Heart right ventricle (tissue), 16 donors: ENCODE measurements at places on chromosomes 3 and 15. TPM values are rescaled to one million over a fixed set of nuclear protein-coding genes. Genes with fewer than 3 reads are reported as not detected.

DNA sequence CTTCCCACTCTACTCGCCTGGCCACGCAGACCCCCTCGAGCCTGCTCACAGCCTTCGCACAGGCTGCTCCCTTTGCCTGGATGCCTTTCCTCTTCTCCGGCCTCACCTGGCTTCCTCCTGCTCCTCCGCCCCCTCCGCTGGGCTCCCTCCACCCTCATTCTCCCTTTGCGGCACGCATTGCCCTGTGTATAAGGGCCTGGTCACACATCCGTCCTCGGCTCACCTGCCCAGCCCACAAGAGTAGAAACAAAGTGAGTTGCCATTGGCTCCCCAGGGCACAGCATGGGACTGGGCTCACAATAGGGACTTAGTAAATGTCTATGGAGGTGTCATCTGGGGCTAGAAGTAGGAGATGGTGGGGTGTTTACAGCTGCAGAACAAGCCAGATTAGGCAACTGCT lies 4.2 kb downstream of the PLXND1 start:
- no peak for DNase-seq

DNA sequence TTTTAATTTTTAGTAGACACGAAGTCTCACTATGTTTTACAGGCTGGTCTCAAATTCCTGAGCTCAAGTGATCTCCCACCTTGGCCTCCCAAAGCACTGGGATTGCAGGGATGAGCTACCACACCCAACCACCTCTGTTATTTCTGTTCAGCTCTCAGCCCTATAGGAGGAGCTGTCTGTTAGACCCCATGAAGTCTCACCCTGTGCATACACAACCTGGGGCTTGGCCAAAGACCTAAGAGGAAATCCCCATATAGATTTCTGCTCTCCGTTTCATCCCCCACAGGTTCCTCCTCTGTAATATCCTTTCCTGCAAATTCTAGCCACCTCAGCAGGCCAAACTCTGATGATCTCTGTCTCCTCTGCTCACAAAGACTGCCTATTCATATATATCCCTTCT lies 56.6 kb upstream of the CTDSPL2 start:
- DNase-seq, result no peak

GOLGA6L4 gene
- 1.8 TPM for total RNA-seq

GCSAM gene
- not detected for total RNA-seq

DNA sequence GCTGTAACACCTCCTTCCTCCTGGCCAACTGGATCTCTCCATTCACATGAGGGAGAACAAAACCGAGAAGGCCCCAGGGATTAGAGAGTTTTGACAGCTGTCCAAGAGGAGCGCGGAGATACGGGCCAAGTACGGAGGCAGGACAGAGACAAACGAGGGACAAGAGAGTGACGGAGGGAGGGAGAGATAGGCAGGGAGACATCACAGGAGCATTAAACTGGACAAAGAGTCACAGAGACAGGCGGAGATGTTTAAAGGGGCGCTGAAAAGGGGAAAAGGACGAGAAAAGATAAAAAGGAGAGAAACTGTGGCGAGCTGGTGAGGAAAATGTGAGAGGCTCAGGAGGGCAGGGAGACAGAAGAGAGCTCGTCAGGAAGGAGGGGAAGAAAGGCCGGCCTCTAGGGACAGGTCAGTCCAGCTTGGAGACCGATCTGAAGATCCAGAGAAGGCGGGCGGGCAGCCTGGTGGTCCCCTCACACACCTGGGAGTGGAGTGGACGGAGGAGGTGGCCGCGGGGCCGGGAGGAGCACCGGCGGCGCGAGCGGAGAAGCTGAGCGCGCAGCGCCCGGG lies 40.5 kb upstream of the ROPN1 start:
- peak; percentile 84 for DNase-seq

DNA sequence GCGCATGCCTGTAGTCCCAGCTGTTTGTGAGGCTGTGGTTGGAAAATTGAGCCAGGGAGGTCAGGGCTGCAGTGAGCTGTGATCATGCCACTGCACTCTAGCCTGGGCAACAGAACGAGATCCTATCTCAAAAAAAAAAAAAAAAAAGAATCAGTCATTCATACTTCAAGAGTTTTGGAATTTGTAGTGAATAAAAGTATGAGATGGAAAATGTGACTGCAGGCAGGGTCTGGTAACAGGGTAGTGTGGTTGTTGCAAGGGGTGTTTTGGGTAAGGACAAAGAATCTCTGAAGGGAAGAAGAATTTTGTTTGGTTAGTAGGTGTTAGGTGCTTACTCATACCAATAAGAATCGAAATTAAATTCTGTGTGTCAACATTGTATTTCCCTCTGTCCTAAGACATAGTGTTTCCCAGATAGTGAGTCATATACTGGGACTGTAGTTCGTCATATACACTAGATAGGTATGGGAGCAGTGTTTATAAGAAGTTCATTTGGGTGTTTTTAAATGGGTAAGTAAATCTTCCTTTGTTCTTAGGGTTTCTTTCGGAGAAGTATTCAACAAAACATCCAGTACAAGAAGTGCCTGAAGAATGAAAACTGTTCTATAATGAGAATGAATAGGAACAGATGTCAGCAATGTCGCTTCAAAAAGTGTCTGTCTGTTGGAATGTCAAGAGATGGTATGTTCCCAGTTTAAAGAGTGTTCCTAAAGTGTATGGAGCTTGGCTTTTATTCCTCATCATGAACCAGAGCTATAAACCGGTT lies 14.2 kb downstream of the NR1D2 start:
- DNase-seq, result no peak

DNA sequence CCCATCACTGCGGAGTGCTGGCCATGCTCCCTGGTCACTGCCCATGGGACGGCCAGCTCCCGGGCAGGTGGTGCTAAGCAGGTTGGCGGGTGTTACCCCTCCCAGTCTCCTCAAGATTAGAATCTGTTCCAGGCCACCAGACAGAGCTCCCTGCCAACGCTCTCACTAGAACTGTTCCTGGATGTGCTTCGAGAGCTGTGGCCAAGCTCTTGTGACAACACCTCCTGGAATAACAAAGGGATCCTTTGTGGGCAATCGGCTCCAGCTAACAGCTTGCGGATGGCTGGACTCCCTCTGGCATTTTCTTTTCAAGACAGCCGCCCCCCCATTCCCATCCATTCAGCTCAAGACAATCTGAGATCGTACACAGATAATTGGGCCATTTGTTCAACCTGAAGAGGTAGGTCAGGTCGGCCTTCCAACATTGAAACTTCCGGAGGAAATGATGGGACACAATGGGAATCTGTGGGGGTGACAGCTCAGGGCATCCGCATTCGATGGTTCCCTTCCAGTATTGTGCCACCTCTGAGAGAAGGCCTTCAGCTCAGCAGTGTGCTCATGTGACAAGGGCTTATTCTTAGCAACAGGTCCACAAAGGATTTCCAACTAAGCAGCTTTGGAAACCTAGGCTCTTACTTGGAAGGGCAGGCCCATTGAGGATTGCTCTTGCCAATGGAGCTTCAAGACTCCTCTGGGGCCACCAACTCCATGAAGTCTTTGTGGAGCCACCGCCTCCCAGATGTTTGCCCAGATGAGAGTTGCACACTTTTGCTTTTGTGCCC lies 11.6 kb upstream of the EPHB3 start:
- DNase-seq, result no peak

GRCh38 chr3:114242947-114243346 lies 5.6 kb upstream of the ZNF80 start:
- DNase-seq, result no peak

GRCh38 chr3:176579711-176580185 lies 617.5 kb downstream of the TBL1XR1 start:
- DNase-seq, result no peak

- DNase-seq, result no peak
Measured at GRCh38 chr3:138972941-138973340, 25.9 kb downstream of the FOXL2NB start.

DNA sequence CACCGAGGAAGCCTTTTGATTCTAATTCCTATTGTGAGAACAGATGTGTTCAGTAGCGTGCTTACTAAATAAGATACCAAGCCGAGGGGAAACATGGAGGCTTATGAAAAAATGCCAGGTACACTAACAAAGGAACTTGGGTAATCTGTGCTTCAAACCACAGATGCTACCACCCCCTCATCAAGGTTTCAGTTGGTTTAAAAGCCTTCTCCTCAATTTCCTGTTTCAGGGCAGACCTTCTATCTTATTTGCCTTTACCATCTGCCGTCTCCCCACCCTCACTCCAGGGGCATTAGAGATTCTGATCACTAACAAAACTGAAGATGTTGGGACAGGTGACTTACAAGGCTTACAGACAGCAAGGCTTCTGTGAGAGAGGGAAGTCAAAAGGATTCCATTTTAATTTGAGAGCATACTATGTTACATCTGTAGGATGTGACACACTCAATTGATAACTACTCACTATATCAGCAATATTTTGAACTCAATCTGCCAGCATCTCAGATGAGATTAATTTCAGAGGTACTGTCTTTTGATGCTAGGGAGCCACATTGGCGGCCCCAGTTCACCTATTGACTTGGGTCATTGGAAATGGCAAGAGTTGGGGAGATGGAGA lies 60.6 kb upstream of the PLCL2 start:
- DNase-seq, result no peak

STAB1 gene
- total RNA-seq, result 73.3 TPM

DNA sequence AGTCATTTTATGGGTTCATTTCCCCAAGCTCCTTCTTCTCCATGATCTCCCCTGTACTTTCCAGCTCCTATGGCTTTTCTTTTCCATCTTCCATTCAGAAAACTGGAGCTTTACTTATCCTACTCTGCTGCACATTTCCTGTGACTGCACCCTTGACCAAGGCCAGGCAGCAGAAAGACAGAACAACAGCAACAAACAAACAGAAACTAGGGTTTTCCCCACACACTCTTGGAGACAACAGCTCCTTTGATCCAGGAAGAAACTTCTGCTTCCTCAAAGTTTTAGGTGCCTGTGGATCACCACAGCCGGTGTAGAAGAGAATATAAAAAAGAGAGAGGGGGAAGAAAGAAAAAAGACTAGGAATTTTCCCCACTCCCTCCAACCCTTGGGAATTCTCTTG lies 342.3 kb upstream of the CFAP20DC start:
- DNase-seq, result no peak

DNA sequence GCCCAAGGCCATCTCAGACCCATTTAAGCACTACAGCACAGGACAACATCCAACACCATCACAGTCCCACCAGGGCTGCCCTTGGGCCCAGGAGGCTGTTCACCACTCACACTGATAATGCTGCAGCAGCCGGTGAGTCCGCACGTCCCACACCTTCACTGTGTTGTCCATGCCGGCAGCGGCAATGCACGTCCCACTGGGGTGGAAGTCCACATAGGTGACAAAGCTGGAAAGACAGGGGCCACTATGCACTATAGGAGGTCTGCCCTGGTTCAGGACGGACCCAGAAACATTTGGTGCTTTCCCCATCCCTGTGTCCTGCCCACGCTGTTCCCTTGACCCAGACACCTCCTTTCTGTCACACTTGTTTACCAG lies 8.5 kb downstream of the POC1A start:
- DNase-seq, result no peak

- no peak for DNase-seq
Measured at GRCh38 chr3:128922804-128923459, 43.5 kb downstream of the ACAD9 start.

C3orf33 gene
- 8.1 TPM for total RNA-seq

DNA sequence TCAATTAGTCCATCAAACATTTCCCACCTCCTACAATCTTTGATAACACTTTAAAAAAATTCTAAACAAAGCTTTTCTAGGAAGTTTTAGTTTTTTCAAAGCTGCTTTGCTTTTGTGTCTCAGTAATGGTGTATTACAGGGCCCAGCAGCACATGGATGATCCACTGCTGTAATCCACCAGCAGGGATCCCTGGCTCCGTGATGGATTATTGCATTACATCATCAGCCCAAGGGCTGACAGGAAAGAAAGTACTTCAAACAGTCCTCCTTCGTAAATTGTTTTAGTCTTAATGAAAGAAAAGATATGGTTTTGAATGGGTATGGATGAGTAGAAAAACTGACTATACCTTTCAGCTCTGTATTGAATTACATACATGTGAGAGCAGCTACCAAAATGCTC lies 688.9 kb upstream of the NAALADL2 start:
- DNase-seq, result no peak

IREB2 gene
- 28.0 TPM for total RNA-seq

DNA sequence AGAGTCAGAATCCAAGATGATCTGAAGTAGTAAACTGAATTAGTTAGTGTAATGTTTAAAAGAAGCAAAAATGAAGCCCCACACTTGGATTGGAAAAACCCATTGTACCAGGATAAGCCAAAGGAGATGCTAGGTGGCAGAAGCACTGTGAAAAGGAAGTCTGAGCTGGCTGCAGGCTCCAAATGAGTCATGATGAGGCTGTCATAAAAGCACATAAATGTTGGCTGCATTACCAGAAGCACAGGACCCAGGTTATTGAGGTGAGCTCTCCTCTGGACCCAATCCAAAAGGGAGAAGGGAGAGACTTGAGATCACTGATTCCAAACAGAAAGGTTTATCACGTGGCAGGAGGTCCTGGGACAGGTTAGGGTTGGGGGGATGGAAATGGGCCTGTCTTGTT lies 3.2 kb upstream of the ACAN start:
- DNase-seq, result no peak

- no peak for DNase-seq
Measured at GRCh38 chr3:107426223-107426622, 49.0 kb downstream of the CCDC54 start.

GRCh38 chr15:90002428-90002844 lies 1.3 kb downstream of the ZNF710 start:
- DNase-seq, result peak; percentile 53

GOLGA6A gene
- not detected for total RNA-seq

DNA sequence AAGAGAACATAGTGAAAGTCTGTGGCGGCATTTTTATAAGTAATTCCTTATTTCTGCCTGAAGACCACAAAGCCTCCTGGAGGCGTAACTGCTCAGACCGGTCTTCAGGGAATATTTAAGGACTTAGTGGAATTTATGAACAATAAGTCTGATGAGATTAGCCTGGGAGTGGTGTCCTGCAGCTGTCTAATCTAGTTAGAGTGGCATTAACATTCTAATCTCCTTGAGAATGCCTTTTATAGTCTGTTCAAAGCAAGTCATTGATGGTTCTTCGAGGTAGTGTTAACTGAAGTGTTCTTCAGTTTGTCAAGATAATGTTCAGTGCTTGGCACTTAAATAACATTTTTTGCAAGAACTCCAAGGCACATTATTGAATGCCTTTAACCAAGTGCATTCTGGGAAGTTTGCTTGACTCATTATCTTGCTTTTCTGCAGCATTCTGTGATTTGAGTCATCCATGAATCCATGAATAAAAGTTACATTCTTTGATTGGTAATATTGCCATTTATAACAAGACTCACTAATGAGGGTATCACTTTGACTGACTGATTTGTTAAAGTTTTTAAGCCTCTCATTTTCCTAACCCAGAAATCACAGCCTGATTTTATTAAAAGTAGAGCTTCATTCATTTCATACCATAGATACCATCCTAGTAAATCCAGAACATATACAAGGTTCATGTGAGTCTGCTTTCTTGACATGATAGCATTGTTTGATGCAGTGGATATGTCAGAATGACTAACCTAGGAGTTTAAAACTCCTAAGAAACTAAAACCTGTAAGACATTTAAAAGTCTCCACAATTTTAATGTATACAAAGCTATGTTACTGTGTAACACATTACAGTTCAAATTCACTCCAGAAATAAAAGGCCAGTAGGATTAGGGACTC lies 12.5 kb downstream of the RBM5 start:
- DNase-seq, result no peak

CCR8 gene
- total RNA-seq, result not detected
